ENCODE measurements at places on chromosomes 2 and 18.

DNA sequence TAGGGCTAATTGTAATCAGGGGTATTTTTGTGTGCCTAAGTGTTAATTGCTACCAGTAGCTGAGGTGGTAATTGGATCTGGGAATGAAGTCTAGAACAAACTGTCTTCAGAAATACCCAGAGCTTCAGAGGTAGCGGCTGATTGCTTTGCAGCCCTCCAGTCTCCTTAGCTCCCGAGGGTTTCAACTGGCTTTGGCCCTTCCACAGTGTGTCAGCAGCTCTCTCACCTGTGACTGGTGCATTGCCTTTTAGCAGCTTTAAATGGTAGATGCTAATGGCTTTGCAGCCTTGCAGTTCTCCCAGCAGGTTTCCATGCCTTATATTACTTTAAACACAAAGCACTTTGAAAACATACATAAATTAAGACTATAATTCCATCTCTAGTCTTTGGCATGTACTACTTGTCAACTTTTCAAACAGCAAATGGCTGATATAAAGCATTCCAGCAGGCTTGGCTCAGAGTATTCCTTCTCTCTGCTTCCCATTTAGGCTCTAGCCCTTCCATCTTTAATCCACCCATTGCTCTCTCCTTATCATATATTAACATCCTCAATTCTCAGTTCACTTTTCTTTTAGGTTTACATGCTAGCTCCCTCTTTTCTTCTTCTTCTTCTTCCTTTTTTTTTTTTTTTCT, 156.4 kb upstream of the GALNT13 start:
- H3K4me3 ChIP-seq: no peak overlapping the region
- no peak for DNase-seq
- H3K27ac ChIP-seq: no peak overlapping the region
- no peaks in the 10 kb centered on the region for H3K27me3 ChIP-seq

GRCh38 chr2:74867841-74868658, 34.1 kb downstream of the HK2 start:
- no peaks in the 10 kb centered on the region for H3K36me3 ChIP-seq
- H3K27ac ChIP-seq: no peak overlapping the region
- no peaks in the 10 kb centered on the region for H3K27me3 ChIP-seq
- H3K4me1 ChIP-seq: no peaks in the 10 kb centered on the region

- DNase-seq: no peak
- H3K4me1 ChIP-seq: no peaks in the 10 kb centered on the region
- H3K4me3 ChIP-seq: no peak overlapping the region
- H3K27ac ChIP-seq: no peak overlapping the region
Observed at GRCh38 chr2:105005181-105005951, 32.5 kb upstream of the MRPS9 start.

- H3K27me3 ChIP-seq: no peaks in the 10 kb centered on the region
- DNase-seq: no peak
- H3K4me3 ChIP-seq: no peak overlapping the region
- no peaks in the 10 kb centered on the region for H3K36me3 ChIP-seq
- peaks cover 5% of the 10 kb centered on the region for H3K4me1 ChIP-seq
Observed at GRCh38 chr2:235402422-235402821, 91.4 kb upstream of the AGAP1 start.

DNA sequence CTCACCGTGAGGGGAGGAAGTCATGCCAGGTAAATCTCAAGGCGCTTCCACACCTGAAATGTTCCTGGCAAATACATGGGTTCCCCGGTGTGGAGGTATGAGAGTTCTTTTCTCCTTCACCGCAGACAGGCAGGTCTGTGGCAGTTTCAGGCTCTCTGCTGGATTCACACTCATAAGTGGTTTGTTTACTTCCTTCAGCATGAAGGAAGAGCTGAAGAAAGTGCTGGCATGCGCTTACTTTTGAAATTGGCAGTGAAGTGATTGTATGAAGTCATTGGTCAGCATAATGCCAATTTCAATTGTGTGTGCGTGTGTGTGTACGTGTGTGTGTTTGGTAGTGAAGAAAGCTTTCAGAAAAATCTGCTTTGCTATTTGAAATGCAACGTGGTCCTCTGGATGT, 43.4 kb downstream of the RNF144A start:
- H3K27me3 ChIP-seq: no peaks in the 10 kb centered on the region
- H3K4me3 ChIP-seq: no peak overlapping the region
- H3K27ac ChIP-seq: peak overlapping the region; percentile 74
- H3K4me1 ChIP-seq: peaks cover 17% of the 10 kb centered on the region
- no peak for DNase-seq

- H3K27me3 ChIP-seq: no peaks in the 10 kb centered on the region
- no peak overlapping the region for H3K4me3 ChIP-seq
Observed at GRCh38 chr2:23359631-23360567, 25.1 kb upstream of the KLHL29 start.

DNA sequence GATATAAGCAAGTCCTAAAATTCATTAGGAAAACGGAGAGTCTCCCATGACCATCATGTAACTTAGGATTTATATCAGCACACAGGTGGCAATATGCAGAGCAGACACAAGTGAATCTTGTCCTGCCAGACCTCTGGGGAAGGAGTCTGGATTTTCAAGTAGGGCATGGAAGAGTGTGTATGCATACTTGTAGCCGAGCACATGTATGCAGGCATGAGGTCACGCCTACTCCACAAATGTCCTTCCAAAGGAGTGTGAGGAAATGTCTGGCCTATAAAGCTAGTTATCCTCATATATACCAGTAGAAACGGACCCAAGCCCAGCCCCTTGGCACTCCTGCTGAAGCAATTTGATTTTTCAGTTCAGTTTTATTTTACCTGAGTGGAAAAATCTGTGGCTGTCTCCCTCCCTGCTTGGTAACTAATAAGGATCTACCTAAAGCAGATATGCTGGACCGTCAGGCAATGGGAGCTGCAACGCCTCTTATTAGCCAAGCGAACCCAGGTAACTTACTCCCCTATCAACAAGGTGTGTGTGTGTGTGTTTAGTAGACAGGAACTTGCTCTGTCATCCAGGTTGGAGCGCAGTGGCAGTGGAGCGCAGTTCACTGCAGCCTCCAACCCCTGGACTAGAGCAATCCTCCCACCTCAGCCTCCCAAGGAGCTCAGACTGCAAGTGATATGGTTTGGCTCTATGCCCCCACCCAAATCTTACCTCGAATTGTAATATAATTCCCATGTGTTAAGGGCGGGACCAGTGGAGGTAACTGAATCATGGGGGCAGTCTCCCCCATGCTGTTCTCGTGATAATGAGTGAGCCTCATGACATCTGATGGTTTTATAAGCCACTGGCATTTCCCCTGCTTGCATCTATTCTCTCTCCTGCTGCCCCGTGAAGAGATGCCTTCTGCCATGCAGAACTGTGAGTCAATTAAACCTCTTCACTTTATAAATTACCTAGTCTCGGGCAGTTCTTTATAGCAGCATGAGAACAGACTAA, 2.8 kb downstream of the STAT1 start:
- H3K27me3 ChIP-seq: no peaks in the 10 kb centered on the region
- H3K4me1 ChIP-seq: peaks cover 4% of the 10 kb centered on the region
- DNase-seq: no peak
- H3K36me3 ChIP-seq: peaks cover 4% of the 10 kb centered on the region
- no peak overlapping the region for H3K27ac ChIP-seq
- H3K4me3 ChIP-seq: no peak overlapping the region

GRCh38 chr2:120399889-120400240, 53.9 kb downstream of the INHBB start:
- H3K4me3 ChIP-seq: no peak overlapping the region
- no peak overlapping the region for H3K27ac ChIP-seq
- no peak for DNase-seq
- H3K4me1 ChIP-seq: no peaks in the 10 kb centered on the region

GRCh38 chr2:110716959-110717645, 15.3 kb upstream of the ACOXL start:
- no peaks in the 10 kb centered on the region for H3K27me3 ChIP-seq
- no peak overlapping the region for H3K4me3 ChIP-seq
- DNase-seq: no peak
- no peak overlapping the region for H3K27ac ChIP-seq
- no peaks in the 10 kb centered on the region for H3K36me3 ChIP-seq
- no peaks in the 10 kb centered on the region for H3K4me1 ChIP-seq

DNA sequence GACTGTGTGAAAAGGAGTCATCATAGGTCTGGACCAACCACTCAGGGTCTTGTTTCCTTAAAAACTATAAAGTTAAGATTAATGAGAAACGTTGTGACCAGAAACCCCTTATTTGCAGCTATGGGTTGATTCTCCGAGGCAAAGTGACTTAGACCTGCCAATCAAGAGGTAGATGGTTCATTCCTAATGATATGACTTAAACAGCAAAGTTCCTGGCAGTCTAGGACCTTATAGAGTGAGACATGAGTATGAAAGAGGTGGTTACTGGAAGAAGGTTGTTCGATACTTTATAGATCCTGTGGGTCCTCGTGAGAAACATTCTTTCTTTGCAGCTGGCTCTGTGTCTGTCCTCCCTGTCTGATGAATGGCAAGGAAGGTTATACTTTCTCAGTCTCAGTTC, 8.0 kb downstream of the SFXN5 start:
- H3K4me3 ChIP-seq: no peak overlapping the region
- H3K4me1 ChIP-seq: no peaks in the 10 kb centered on the region
- H3K27ac ChIP-seq: no peak overlapping the region
- no peaks in the 10 kb centered on the region for H3K36me3 ChIP-seq
- no peaks in the 10 kb centered on the region for H3K27me3 ChIP-seq

DNA sequence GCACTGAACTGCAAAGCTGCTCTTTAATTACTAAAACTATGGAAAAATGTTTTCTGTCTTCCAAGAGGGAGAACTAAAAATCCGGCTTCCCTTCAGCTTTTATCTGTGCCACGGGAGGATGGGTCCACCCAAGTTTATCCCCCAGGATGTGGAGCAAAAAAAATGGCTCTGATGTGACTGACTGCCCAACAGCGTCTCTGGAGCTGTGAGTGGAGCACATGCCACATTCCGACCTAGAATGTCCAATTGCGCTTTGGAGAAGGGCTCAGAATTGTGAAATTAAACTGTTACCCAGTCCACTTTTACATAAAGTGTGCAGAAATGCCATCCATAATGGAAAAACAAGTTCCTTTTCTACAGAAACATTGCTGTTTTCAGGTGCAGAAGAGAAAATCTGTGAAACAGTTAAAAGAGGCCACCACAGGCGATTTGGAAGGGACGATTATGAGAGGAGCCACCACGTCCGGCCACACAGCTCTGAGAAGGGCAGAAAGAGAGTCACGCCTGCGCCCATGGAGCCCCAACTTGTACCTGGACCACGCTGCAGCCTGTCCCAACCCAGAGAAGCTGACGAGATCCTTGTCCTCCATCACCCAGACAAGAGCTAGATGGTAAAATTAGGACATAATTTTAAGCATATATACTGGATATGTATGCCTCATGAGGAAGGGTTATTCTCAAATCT, 99.9 kb upstream of the TPO start:
- no peak for DNase-seq
- peak overlapping the region; percentile 5 for H3K4me3 ChIP-seq
- H3K4me1 ChIP-seq: no peaks in the 10 kb centered on the region
- H3K27me3 ChIP-seq: no peaks in the 10 kb centered on the region
- H3K36me3 ChIP-seq: peaks cover 3% of the 10 kb centered on the region

GRCh38 chr2:85154048-85154753, 21.0 kb downstream of the TCF7L1 start:
- no peak for DNase-seq
- no peaks in the 10 kb centered on the region for H3K36me3 ChIP-seq
- H3K4me1 ChIP-seq: peaks cover 4% of the 10 kb centered on the region

GRCh38 chr2:102792568-102793208, 30.9 kb downstream of the TMEM182 start:
- no peaks in the 10 kb centered on the region for H3K27me3 ChIP-seq
- no peak overlapping the region for H3K27ac ChIP-seq
- no peak for DNase-seq
- no peaks in the 10 kb centered on the region for H3K36me3 ChIP-seq
- no peak overlapping the region for H3K4me3 ChIP-seq

DNA sequence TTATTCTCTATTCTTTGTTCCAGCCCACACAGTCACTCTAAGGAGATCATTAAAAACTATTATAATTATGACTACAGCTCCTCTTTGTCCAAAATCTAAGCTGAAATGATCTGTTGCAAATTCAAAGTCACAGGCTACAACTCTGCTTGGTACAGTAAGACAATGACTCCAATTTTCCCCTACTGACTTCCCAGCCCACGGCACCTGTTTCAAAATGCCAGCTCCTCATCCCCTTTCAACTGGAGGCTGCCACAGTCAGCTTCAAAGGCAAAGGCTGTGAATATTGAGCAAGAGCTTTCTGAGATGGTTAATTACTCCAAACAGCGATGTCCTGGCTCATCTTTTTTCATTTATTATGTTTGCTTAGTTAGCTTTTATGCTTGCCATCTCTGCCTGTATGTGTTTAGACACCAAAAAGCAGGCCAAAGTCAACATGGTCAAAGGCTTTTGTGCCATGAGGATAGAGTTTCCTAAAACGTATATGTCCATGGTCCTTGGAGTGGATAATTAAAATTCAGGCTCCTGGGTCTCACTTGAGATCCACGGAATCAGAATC, 141.1 kb downstream of the DOCK10 start:
- H3K4me1 ChIP-seq: no peaks in the 10 kb centered on the region
- H3K27ac ChIP-seq: no peak overlapping the region
- no peaks in the 10 kb centered on the region for H3K36me3 ChIP-seq
- no peak overlapping the region for H3K4me3 ChIP-seq

DNA sequence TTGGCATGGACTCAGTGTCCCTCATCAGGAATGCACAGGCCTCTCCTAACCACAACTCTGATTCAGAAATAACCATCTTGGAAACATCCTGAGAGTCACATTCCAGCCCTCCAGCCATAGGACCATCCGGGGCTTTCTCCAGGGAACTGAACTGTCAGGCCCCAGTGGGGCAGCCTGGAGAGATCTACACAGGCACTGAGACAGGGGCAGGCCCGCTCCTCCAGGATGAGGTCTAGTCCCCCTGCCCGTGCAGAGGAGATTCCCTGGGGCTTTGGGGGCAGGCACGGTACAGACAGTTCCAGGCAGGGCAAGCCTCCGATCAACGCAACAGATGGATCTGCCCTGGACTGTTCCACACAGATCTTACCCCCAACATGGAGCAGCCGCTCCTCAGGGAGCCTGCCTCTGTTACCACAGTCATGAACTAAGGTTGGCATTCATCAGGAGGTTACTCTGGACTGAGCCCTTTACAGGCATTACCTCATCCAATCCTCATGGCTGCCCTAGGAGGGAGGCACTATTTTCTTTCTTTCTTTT, 12.0 kb downstream of the KCNK3 start:
- H3K36me3 ChIP-seq: no peaks in the 10 kb centered on the region
- DNase-seq: no peak
- H3K4me1 ChIP-seq: no peaks in the 10 kb centered on the region
- H3K27ac ChIP-seq: no peak overlapping the region
- no peak overlapping the region for H3K4me3 ChIP-seq

GRCh38 chr2:111946294-111947114, 48.1 kb downstream of the MERTK start:
- H3K36me3 ChIP-seq: no peaks in the 10 kb centered on the region
- peaks cover 31% of the 10 kb centered on the region for H3K4me1 ChIP-seq
- DNase-seq: peak; percentile 84
- no peak overlapping the region for H3K4me3 ChIP-seq
- H3K27me3 ChIP-seq: no peaks in the 10 kb centered on the region
- peak overlapping the region; percentile 32 for H3K27ac ChIP-seq

Measured in pancreas (tissue), 10 donors.